Stimulated activated CD4-positive, alpha-beta T cell treated with anti-CD3 and anti-CD28 coated beads, Interleukin-12 subunit alpha, Interleukin-12 subunit beta, amount 100 ng/mL, for 24 hours (primary cell): ENCODE measurements at places on chromosomes 2 and 18.

GRCh38 chr2:9108210-9108967 lies 98.2 kb upstream of the ASAP2 start:
- no peak for DNase-seq

- DNase-seq = no peak
These were observed 153.2 kb downstream of the WDR7 start for GRCh38 chr18:56804395-56804794.

GRCh38 chr18:28171837-28172236 lies 5.1 kb downstream of the CDH2 start:
- DNase-seq = no peak

DNA sequence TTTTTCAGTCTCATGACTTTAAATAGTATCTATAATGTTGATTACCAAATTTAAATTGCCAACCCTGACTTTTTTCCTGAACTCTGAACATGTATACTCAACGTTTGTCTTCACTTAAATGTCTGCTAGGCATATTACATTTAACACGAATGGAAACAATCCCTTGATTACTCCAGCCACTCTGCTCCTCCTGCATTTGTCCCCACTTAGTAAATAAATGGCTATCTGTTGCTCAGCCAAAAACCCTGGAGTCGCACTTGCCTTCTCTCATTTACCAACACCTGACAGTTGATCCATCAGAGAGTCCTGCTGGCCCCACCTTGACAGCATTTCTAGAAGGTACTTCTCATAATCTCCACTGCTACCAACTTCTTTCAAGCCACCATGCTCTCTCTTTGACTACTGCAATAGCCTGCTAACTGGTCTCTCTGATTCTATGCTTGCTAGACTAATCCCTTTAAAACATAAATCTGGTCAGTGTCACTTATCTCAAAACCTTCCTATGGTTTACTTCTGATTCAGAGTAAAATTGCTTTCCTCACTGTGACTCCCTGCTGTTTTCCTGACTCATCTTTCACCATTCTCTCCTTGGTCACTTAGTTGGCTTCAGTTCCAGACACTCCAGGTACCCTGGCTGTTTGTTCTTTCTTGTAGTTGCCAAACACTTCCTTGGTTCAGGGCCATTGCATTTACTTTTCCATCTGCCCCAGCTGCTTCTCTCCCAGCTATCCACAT lies 31.9 kb downstream of the SPAG16 start:
- no peak for DNase-seq

DNA sequence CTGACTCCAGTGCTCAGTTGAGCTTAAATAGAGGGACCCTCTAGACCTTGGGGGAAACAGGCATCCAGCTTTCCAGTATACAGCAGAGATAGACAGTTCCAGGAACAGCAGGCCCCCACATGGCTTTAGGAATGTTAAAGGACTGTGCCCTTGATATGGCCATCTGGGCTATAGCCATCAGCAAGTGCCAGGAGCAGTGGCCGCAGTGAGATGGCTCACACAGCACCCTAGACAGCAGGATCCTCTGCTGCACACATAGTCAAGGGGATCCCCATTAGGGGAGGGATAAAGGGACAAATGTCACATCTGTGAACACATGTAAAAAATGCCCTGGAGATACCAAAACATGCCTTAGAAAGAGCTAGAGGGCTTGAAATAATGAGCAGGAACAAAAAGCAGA lies 213.4 kb downstream of the PTH2R start:
- no peak for DNase-seq

GRCh38 chr2:28650266-28650584 lies 101.4 kb upstream of the PPP1CB start:
- DNase-seq = no peak

DNA sequence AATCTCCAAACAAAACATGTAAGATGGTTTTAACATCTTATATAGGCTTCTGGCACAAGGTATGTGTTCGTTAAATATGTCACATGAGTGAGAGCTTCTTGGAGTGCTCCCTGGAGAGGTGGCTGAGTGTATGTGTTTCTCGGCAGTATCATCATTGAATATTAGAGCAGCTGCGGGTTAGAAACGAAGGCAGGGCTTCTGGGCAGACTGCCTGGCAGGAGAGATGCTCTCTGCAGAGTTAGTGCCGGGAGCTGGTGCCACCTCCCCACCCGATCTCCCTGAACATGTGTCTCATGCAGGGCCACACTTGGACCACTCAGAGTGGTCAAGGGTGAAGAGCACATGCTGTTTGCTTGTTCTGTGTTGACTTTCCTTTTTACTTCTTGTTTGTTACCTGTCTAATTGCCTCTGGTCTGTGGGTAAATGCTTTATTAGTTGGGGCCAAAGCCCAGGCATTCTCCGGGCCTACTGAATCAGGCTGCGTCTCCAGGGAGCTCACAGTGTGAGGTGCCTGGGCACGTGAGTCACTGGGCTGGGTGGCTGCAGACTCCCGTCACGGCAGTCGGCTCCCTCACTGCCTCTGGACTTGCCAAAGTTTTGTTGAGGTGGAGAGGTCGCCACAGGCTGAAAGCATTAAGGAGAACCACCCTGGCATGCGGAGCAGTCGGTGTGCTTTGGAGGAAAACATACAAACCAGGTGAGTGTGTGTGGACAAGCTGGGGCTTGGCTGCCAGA lies 246.6 kb downstream of the FHOD3 start:
- DNase-seq = no peak

- no peak for DNase-seq
These were observed 214.1 kb upstream of the COPS8 start for GRCh38 chr2:236871500-236872001.

- DNase-seq = no peak
These were observed 14.0 kb upstream of the TMBIM1 start for GRCh38 chr2:218306184-218306920.

DNA sequence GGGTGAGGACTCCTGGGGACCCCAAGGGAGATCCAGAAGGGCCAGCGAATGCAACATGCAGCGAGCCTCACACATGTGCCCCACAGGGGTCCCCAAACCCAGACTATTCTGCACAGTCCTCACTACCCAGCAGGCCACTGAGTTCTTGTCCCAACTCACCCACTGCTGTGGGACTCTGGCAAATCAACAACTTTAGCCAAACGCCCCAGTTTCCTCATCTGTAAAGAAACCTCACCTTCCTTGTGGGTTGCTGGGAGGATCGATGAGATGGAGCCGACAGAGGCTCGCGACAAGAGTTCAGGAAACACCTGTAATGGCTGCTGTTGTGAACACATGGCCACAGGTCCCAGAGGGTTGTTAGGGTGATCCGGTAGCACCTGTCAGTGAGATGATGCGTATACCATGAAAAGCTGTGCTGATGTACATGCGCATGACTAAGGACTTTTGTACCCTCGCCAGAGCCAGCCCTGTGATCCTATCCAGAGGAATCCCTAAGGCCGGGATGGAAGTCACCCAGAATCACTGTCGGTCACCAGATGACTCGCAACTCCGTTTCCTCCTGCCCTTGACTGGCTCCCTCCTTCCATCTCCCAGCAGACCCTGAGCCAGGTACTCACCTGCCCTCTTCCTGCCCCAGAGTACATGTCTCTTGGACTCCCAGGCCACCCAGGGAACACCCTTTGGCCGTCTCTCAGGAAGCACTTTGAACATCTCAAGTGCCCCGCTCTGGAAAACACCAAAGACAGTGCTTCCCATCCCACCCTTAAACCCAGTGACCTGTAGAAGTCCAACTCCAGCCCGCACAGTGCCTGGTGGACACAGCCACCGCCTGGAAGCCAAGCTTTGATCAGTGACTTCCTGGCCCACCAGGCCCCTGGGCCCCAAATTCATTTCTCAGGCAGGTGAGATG lies 103.3 kb upstream of the ID2 start:
- no peak for DNase-seq

DNA sequence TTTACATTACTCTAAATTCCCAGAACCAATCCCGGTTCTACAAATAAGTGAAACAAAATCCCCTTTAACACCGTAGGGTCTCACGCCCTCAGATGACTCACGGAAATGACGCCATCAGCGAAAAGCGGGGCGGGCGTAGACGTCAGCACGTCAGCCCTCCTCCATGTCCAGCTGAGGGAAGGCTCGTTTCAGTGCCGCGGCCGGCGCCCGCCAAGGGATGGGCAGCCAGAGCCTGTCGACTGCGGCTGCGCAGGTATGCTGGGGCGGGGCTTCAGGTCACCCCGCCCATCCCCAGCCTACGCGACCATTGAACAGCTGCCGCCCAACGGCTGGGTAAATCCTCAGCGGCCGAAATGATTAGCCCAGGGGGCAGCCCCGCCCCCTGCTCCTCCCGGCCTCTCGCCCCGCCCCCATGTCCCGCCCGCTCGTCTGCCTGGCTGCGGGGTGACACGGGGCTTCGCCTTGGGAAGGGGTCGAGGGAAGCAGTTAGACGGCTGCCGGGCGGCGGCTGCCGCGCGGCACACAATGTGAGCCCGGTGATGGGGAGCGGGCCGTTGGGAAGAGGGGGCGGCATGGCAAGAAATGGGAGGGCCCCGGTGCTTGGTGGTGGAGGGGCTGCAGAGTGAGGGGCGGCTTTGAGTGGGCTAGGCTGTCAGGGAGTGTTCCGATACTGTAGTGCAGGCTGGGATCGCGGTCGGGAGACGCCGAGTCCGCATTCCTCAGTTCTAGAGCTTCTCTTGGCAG lies at the start of gene NBEAL1:
Gene NBEAL1 (plus strand): TSS at position 420 of the 744 bp plus-strand sequence. CDS start 1,510 bp downstream, outside the sequence.
- DNase-seq = peak; percentile 90

DNA sequence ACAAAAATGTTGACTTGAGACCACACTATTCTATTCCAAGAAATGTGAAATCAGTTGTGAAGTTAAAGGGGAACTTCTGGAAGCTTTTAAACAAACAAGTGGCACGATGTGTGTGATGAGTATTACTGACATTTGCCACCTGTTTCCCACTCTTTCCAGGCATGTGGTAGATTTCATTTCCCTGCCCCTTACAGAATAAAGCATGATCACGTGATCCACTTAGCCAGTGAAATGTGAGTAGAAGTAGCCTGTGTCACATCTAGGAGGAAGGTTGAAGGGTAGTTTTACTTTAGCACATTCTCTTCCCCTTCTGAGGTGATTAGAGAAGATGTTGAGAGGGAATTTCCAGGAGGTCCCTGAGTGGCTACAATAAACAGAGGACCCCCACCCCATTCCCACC lies 3.8 kb downstream of the COL4A4 start:
- no peak for DNase-seq

GRCh38 chr18:55953326-55953725 lies 365.3 kb upstream of the TCF4 start:
- DNase-seq = no peak

DNA sequence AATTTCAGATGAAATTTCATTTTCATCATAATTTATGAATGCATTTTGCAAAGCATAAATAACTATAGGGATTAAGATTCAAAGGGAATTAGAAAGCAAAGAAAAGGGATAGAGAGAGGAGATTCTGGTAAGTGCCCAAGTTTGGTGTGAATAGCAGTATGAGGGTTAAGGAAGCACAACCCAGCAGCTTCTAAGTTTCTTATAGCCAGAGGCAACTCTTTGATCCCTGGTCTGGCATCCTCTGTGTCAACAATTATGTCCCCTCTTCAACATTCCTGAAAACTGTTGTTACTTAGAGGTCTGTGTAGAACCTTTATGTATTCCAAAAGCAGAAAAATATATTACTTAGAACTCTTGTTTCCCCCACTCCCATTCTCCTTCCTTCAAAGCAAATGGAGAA lies 171.6 kb upstream of the SATB2 start:
- no peak for DNase-seq

- DNase-seq = no peak
These were observed 35.1 kb downstream of the DCAF17 start for GRCh38 chr2:171469176-171469575.

GRCh38 chr2:832635-833034 lies 118.0 kb upstream of the SNTG2 start:
- DNase-seq = no peak

- DNase-seq = no peak
These were observed 8.9 kb upstream of the AFF3 start for GRCh38 chr2:100151310-100151709.
